ENCODE measurements at places on chromosomes 5 and 9.

- no peak for DNase-seq
Observed at GRCh38 chr9:137407590-137408300, 15.2 kb downstream of the EXD3 start.

DNA sequence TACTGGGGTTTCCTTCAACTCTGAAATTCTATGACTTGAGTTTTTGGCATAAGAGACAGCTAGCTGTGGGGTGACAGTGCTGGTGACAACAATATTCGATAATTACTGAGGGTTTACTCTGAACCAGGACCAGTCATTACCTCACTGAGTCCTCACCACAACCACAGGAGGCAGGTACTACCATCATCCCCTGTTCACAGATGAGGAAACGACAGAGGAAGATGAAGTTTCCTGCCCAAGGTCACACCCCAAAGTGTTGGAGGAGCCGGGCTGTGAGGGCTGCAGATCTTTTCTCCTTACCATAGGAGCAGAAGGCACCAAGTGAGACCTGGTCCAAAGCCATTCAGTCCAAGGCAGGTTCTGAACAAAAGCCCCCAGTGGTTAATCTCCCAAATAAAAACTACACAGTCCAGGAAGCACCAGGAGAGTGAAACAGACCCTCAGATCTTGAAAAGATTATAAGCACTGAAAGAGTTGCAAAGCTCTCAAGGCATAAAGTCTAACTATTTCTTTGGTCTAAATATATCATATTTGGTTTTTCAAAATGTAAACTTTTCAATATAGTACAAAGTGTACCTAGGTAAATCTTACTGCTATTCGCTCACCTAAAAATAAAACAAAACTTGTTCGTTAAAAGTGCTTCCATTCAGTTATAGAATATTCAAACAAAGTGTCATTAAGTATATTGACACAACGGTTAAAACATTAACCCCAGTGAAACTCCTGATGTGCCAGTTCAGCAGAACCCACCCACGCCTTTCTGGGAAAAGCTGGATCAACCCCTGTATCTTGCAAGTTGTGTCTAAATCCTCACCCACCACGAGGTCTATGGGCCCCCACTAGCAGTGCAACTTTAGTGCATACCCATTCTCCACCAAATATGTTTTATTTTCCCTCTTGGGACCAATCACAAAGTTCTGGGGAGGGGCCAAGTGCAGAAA, 82.6 kb upstream of the EQTN start:
- no peak for DNase-seq

- no peak for DNase-seq
Observed at GRCh38 chr9:126521976-126522590, 91.6 kb upstream of the LMX1B start.

DNA sequence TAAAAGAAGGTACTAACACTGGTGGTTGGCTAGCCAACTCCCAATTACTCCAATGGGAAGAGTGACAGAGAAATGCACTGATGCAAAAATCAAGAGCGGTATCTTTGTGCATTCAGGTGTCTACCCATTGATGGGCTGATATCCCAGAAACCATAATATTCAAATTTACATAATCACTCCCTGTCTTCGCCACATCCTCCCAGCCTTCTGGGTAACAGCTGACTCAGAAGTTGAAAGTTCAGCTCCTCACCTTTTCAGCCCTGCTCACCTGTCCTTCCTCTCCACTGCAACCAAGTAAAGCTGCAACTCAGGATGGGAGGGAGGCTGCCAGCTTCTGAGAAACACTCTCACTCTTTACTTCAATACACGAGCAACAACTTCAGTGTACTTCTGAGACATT, 6.9 kb downstream of the SUSD1 start:
- no peak for DNase-seq

DNA sequence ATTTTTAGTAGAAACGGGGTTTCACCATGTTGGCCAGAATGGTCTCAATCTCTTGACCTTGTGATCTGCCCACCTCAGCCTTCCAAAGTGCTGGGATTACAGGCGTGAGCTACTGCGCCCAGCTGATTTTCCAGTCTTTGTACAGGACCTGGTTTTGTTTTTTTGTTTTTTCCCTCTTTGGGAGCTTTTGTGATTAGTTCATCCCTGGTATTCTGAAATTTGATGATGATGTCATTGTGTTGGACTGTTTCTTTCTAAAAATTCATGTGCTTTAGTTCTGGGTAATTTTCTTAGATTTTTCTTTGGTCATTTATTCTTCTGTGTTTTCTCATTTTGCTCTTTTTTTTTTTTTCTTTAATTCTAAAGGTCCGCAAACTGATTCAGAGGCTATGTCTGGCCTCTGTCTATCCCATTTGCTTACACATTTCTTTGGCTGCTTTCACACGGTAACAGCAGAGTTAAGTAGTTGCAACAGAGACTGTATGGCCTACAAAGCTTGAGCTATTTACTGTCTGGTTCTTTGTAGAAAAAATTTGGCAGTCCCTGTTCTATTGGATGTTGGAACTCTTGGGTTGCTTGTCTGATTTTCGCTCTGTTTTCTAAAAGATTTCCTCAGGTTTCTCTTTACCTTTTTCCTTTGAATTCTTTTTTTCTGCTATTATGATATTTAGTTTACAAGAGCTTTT, 24.8 kb downstream of the STX17 start:
- no peak for DNase-seq

DNA sequence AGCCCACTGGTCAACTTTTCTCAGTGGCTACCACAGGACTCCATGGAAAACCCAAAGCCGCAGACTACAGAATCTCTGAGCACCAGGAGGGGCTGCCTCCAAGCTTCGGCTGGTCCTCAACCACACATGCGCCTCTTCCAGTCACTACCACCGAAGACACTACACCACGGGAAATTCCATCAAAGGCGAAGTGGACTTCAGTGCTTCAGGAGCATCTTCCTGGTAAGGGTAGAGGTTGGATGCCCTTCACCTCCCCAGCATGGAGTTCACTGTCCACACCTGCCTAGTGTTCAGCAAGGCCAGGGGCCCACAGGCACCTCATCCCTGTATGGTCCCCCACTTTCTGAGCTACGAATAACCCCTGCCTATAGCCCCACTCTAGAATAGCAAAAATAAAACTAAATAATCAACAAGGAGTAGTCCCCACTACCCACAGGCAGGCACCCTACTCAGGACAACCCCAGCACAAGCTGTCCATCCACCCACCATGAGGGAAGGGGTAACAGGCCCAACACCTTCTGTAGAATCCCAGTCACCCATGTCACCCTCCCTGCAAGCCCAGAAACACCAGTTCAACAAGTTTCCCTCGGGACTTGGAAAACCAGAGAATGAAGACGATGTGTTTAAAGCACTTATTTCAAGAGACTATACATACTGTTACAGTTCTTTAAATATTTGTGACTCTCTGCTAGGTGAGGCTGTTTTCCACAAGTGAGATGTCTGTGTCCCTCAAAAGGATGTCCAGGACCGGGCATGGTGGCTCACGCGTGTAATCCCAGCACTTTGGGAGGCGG, 2.6 kb downstream of the VDAC1 start:
- no peak for DNase-seq

DNA sequence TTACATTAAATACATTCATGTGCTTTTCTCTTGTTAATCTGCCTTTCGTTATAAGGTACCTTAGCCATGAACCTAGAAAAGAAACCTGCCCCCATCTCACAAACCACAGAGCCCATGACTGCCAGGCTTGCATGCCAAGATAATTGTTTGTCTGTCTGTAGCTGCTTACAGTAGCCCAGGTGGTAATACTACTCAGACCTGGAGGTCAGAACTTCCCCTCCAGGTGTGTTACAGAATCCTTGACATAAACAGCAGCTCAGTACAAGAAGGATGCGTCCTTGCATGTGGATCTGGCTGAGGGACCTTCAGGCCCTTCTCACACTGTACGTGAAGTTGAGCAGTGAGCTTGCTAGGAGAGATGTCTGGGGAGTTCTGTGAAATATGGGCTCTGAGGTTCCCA, 291.4 kb downstream of the CSNK1G3 start:
- DNase-seq: no peak

DNA sequence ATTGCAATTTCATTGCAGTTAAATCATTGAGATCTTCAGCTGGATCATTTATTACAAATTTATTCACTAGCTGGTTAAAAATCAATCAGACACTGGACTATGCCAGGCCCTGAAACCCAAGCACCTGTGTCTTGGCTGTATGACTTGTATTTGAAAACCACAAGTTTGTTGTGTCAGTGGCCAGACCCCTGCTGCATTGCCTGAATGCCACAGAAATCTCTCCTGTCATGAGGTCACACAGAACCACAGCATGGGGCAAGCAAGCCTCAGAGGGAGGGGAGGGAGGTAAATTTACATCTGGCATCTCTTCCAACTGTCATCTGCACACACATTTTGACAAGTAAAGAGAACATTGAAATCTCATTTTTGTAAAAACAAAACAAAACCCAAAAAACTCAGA, 90.0 kb downstream of the ARRDC3 start:
- DNase-seq: no peak

GRCh38 chr5:97676608-97677007, 493.6 kb upstream of the RIOK2 start:
- no peak for DNase-seq

- no peak for DNase-seq
Observed at GRCh38 chr5:112276991-112277390, 142.1 kb downstream of the EPB41L4A start.

GRCh38 chr5:172458976-172459782, 4.9 kb upstream of the SH3PXD2B start:
- DNase-seq: no peak

DNA sequence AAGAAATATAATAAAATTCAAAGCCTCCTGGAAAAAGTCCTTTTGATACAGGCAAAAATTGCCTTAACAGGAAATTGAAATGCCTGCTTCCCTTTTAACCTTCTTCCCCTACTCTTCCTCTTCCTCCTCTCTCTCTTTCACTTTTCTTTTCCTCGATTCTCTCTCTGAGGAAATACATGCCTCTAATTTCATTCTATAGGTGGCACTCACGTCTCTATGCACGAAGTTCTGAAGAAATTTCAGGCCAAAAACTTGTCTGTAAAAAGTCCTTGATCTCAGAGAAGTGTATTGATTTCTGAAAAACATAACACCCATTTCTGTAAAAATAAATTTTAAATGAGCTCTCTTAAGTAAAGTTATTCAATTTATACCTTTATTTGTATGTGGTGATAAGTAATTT, 371.7 kb upstream of the IRX4 start:
- DNase-seq: no peak

- DNase-seq: no peak
Observed at GRCh38 chr9:92483627-92484545, 1.6 kb upstream of the ASPN start.

- peak; percentile 91 for DNase-seq
Observed at GRCh38 chr5:142078221-142078620, 30.4 kb upstream of the NDFIP1 start.

- no peak for DNase-seq
Observed at GRCh38 chr9:81825846-81826516, 102.2 kb upstream of the SPATA31D4 start.

- DNase-seq: no peak
Observed at GRCh38 chr9:109542922-109543321, 44.8 kb upstream of the PTPN3 start.

GRCh38 chr9:123923884-123924283, 6.0 kb downstream of the DENND1A start:
- no peak for DNase-seq

- no peak for DNase-seq
Observed at GRCh38 chr5:65198456-65199120, 283.1 kb downstream of the ADAMTS6 start.

- no peak for DNase-seq
Observed at GRCh38 chr5:170186856-170187255, 45.9 kb upstream of the C5orf58 start.

DNA sequence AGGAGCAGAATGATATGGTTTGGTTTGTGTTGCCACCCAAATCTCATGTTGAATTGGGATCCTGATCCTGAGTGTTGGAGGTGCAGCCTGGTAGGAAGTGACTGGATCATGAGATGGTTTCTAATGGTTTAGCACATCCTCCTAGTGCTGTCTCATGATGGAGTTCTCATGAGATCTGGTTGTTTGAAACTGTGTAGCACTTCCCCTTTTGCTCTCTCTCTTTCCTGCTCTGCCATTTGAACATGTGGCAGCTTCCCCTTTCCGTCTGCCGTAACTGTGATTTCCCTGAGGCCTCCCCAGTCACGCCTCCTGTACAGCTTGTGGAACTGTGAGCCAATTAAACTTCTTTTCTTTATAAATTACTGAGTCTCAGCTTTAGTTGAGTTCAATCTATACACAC, 756.8 kb upstream of the CDH6 start:
- DNase-seq: no peak

DNA sequence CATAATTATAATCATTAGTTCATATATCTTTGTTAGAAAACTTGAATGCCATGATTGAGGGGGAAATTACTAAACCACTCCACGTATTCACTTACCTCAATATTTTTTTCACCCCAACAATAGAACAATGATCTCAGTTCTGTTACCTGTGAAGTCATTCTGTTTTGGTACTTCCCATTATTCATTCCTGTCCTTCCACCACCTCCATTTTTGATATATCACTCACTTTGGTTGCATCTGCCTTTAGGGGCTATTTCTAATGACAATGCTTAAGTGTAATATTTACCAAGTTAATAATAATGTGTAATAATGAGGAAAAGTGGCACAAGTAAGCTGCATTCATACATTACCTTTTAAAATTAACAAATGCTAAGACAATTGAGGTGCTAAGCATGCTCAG, 218.4 kb downstream of the SPATA31D1 start:
- DNase-seq: no peak

- no peak for DNase-seq
Observed at GRCh38 chr9:36318212-36318802, 60.1 kb upstream of the GNE start.

DNA sequence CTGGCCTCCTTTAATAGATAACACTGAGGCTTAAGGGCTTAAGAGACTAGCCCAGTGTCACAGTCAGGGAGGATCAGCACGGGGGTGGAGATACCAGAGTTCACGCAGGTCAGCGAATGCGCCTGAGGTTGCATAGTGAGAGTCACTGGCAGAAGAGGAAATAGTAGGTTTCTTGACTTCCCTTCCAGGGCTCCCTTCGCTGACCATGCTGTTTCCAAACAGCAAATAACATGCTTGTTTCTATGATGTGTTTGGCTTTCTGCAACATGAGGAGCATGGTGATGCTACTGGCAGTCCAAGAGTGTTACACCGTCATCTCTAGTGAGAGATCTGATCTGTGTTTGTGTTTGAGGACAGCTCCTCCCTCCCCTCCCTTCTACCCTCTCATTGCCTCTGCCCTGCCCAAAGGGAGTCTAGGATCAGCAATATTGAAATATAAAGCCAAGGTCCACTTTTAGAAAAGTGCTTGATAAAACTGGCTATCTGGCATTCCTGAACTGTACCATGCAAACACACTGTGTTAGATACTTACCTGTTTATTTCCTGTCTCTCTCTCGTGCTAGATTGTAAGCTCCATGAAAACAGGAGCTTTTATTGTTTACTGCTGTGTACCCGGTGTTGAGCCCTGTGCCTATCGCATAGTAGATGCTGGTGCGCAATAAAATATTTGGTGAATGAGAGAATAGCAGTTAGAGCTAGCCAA, 12.3 kb downstream of the TLE4 start:
- DNase-seq: no peak

All from NCI-H1105 (cell line).